NCI-H1092 (cell line): ENCODE measurements at places on chromosomes 2 and 18.

- DNase-seq, result no peak
These were observed 604.1 kb downstream of the LRP1B start for GRCh38 chr2:141526760-141527159.

DNA sequence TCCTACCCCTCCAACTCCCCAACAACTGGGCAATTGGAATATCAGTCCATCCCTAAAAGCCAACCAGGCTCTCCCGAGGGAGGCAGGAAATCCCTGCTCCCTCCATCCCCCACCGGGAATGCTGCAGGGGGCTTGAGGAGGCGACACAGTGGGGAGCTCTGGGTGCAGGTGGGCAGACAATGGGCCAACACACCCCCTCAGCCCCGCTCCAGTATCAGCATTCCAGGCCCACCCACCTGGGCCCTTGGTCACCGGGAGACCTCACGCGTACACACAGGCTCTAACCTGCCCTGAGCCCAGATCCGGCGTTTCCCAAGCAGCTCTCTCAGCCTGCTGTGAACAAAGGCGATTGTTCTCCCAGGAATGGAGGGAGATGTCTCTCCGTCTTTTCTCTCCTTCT lies 37.6 kb upstream of the FZD7 start:
- no peak for DNase-seq

DNA sequence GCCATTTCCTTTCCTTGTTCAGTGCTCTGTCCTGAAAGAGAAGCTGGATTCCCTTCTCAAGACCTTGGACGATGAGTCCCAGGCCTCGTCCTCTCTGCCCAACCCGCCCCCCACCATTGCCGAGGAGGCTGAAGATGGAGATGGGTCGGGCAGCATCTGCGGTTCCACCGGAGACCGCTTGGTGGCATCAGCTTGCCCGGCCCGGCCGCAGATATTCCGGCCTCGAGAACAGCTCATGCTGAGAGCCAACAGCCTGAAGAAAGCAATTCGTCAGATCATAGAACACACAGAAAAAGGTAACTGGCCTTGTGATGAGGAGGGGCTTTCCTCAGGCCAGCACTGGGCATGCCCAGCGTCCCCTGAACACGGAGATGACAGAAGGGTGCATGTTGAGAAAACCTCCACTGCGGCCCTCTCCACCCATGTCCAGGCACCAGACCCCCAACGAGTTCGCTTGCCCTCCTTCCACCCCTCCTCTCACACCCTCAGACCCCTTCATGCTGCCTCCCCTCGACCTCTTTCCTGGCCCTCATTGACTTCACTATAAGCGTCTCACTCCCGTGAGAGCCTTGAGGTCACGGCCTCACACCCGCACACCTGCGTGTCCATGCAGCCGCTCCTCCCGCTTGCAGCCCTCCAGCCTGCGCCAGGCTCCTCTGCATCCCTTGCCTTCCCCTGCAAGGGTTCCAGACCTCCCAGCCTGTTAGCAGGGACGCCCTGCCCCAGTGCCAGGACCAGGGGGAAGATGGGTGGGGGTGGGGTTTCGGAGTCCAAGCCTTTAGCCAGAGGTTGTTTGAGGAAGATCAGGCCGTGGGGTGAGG lies 95.0 kb downstream of the DGKD start:
- DNase-seq, result no peak

- peak; percentile 1 for DNase-seq
These were observed 759.4 kb downstream of the ADCYAP1 start for GRCh38 chr18:1663879-1664705.

DNA sequence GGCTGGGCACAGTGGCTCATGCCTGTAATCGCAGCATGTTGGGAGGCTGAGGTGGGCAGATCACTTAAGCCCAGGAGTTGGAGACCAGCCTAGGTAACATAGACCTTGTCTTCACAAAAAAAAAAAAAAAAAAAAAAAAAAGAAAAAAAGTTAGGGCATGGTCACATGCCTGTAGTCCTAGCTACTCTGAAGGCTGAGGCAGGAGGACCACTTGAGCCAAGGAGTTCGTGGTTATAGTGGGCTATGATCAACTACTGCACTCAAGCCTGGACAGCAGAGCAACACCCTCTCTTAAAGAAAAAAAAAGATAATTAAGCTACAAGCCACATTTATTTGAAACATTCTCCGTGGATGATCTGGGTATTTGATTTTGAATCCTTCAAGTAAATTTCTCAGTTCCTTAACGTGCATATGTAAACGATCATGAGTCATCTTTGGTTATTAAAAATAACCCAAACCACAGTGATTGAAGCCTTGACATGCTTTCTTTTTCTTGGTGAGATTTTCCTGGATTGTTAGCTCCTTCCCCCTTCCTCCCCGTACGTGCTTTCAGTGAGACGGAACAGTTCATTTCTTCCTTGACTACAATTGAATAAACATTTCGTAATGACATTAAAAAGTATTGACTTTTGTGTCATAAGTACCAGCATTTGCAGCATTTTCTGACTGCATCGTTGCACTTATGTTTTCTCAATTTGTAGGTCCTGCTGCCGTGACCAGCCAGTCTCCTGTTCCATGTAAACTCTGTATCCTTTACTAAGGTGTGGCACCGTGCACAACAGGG lies 20.3 kb downstream of the RMC1 start:
- no peak for DNase-seq
